ENCODE measurements at places on chromosomes 2 and 18.

DNA sequence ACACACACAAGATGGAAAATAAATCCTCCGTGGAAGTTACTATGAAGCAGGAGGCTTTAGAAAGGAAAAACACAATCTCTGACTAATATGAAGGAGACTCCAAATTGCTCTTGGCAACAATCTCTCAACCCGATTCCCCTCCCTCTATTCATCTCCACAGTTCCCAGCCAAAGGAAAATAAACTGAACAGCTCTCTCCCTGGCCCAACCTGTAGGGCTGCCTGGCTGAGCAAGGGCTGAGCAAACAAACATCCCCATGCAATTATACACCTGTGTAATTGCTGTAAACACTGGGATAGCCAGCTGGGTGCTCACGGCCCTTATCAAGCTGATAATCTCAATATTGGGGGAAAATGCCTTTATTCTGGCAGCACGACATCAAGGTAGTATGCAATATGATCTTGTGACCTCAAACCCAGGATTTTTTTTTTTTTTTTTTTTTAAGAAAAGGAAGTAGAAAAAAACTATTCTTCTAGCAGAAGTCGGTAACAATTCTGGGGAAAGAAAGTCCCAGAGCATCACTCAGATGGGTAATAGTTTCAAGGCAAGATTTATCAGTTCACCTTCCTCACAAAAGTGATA lies 203.3 kb upstream of the SMAD2 start:
- no peak for DNase-seq

DNA sequence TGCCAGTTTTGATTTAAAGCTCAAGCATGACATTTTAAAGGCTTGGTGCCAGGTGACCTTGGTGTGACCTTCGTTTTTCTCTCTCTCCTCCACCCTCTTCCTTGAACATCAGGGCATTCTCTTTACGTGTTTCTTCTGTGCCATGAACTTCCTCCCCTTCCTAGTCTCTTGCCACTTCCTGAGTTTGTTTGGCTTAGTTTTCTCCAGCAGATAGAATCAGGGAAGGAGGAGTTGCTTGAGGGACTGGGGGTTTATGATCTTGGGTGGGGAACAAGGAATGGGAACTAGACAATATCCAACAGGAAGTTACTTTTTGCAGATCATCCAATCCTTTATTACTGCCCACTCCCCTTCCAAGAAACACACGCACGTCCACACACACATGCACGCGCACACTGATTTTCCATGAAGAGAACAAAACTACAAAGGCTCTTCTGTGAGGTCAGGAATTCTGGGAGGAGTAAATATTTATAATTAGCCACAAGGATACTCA lies 210.6 kb upstream of the EPAS1 start:
- no peak for DNase-seq

DNA sequence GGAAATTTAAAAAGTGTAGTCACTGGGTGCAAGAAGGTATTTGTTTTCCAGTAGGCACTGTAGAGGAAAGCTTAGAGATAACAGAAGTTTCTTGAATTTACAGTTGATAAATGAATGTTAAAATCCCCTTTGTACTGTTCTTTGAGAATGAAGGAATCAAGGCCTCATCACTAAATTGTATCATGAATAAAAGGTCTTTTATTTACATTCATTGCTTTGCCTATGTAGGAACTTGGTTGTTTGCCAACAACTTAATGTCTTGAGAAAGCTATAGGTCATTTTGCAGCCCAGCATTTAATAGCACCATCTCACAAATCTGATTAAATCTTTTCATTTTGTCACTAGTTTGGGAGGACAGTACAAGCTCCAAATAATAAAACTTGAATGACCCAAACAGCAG lies 213.9 kb upstream of the ITGA4 start:
- no peak for DNase-seq

GRCh38 chr2:10415048-10415447 lies 33.1 kb downstream of the ODC1 start:
- DNase-seq: no peak

Measured in inflammatory macrophage treated with lipopolysaccharide for 1 hour (primary cell).